ENCODE measurements at places on chromosomes 13 and 19.

DNA sequence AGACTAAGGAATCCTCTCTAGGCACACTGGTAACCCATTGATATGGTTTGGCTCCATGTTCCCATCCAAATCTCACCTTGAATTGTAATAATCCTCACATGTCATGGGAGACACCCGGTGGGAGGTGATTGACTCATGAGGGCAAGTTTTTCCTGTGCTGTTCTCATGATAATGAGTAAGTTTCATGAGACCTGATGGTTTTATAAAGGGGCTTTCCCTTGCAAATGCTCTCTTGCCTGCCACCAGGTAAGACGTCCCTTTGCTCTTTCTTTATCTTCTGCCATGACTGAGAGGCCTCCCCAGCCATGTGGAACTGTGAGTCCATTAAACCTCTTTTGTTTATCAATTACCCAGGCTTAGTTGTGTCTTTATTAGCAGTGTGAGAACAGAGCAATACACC is 81.4 kb upstream of the GPC6 start:
- no peak for DNase-seq

DNA sequence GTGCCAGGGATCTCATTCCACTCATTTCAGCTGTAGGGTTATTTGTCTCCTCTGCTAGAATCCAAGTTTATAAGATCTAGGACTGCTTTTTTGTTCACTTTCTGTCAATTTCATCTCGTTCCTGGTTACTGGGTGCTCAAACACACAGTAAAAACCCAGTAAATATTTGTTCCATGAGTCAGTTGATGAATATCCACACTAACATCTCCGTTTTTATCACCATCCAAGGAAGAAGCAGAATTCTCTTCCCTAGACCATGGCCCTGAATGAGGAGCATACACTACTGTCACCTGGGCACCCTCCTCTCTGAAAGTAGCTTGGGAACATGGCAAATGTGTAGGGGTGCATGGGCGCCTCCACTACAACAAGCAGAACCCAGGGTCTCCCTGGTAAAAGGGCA is 390.8 kb downstream of the FOXO1 start:
- DNase-seq = no peak

DNA sequence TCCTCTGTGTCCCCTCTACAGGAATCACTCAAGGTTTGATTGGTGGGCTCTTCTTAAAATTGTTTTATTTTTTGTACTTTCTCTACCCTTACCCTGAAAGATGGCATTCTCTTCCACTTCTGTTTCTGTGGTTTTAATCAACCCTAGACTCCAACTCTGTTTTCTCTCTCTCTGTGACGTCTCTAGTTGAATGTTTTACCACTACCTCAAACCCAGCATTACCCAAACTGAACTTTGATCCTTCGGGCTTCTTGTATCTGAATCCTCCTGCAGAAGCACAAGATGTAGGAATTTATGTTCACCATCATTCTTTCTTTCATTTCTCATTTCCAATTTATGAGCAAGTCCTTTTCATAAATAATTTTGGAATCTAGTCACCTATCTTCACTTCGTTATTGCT is 39.9 kb downstream of the PCCA start:
- DNase-seq = no peak

DNA sequence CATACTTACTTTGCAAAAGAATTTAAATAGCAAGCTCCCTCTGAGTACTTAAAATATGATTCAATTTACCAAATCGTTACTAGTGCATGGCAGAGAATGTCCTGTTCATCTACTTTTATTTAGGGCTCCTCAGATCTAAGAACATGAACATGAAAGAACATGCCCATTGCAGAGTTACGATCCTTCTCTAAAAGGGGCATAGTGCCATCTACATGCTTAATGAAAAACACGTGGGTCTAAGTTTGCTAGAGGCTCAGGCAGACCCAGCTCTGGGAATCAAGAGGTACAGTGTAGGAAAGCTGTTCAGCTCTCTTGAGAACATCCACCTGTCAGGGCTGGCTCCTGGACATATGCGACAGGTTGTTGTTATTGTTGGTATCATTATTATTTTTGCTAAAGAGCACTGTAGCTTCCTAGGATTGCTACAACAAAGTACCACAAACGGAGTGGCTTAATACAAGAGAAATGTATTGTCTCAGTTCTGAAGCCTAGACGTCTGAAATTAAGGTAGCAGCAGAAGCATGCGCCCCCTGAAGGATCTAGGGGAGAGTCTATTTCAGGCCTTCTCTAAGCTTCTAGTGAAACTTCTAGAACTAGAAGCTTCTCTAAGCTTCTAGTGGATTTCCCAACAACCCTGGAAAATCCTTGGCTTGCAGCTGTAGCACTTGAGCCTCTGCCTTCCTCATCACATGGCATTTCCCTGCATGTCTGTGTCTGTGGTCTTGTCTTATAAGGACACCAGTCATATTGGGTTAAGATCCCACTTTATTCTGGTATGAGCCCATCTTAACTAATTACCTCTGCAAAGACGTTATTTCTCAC is 133.9 kb downstream of the DCT start:
- no peak for DNase-seq

DNA sequence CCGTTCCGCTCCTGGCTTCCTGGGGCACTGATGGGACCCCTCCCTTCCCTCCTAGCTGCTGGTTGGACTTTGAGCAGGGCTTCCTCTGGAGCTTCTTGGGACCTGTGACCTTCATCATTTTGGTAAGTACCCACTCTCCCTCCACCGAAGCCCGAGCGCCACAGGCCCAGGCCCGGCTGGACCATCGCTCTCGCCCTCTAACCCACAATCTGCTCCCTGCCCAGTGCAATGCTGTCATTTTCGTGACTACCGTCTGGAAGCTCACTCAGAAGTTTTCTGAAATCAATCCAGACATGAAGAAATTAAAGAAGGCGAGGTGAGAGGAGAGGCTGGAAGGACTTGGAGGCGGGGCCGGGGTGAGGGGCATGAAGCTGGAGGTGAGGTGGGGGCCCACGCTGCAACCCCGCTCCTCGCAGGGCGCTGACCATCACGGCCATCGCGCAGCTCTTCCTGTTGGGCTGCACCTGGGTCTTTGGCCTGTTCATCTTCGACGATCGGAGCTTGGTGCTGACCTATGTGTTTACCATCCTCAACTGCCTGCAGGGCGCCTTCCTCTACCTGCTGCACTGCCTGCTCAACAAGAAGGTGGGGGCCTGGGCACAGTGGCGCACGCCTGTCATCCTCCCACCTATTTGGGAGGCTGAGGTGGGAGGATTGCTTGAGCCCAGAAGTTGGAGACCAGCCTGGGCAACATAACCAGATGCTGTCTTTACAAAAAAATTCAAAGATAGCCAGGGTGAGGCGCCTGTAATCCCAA is 12.3 kb downstream of the DDX39A start:
- no peak for DNase-seq

GRCh38 chr19:17103177-17103576 is 27.6 kb downstream of the MYO9B start:
- peak; percentile 48 for DNase-seq

- DNase-seq = no peak
These were observed 54.0 kb downstream of the LRCH1 start for GRCh38 chr13:46606970-46607369.

DNA sequence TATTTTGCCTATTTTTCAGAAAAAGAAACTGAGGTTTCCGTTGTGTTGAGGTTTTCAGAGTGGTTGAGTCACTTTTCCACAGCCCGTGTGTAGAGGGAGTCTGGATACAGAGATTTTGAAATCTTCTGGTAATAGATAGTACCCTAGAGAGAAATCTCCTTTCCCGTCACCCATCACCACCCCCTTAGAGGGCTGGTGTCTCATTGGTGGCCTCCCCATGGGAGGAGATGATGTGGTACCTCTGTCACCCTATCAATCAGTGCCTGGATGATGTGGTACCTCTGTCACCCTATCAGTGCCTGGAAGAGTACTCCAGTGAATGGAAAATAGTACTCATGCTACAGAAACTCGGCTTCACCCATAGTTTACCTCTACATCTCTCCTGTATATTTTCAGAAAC is 42.2 kb upstream of the SERP2 start:
- DNase-seq = no peak

DNA sequence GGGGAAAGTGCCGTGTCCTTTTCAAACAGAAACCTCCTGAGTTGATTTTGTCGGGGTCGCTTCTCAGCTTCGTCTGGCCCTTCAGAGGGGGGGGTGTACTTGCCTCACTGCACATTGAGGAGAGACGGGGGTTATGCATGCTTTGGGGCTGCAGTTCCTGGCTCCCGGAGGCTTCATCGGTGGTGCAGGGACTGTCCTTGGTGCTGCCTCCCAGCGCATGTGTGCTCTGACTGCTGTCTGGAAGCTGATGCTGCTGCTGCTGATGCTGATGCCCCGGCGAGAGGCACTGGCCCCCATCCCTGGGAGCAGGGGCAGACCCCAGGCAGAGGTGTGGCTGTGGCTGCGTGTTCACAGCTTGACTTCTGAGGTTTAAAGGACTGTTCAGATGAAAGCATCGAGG is 91.0 kb downstream of the ARHGEF7 start:
- no peak for DNase-seq

- peak; percentile 61 for DNase-seq
These were observed 7.4 kb upstream of the SLITRK6 start for GRCh38 chr13:85806553-85807175.

DNA sequence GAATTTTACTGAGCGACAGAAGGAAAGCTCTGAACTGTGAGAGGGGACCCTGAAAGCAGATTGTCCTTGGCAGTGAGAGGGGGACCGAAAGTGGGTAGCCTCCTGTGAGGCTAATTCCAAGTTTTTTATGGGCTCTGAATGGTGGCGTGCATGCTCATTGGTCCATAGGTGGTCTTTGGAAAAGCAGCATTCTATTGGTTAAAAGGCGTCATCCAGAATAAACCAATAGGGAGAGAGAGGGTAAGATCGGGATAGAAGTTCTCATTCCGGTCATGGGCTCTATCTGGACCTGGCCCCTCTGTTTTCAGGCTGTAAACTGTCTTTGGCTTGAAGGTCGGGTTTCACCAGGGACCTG is 539.8 kb upstream of the PCDH9 start:
- DNase-seq = peak; percentile 68
